ENCODE measurements at places on chromosomes 5 and 9.

DNA sequence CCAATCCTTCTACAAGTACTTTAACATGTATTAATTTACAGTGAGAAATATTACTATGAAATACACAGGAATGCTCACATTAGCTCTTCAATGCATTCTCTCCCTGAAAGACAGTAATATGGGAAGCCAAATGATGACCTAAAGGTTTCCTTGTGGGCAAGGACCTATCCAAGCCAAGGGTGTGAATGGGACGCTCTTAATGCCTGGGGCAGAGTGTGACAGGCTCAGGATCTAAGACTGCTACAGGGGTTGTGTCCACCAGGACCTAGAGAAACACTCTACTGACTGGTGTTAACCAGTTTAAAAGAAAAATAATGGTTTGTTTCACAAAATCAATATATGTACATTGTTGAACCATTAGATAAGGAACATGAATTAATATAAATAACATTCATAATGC is 158.7 kb downstream of the FGF1 start:
- DNase-seq, result no peak

DNA sequence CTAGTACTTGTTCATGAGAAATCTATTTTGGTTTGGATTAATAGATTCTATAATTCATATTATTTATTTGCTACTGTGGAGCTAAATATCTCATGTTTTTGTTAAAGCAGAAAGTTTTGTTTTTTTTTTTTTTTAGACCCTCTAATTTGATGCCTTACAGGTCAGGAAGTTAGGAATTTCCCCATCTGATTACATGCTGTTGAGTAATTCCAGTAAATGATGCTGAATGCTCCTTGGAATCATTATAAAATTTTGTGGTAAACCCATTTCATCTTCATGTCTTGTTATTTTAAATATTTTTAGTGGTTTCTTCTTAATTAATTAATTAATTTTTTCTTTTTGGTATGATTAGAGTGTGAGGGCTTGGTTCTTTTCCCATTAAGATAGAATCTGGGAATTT is 35.6 kb downstream of the NNT start:
- no peak for DNase-seq

DNA sequence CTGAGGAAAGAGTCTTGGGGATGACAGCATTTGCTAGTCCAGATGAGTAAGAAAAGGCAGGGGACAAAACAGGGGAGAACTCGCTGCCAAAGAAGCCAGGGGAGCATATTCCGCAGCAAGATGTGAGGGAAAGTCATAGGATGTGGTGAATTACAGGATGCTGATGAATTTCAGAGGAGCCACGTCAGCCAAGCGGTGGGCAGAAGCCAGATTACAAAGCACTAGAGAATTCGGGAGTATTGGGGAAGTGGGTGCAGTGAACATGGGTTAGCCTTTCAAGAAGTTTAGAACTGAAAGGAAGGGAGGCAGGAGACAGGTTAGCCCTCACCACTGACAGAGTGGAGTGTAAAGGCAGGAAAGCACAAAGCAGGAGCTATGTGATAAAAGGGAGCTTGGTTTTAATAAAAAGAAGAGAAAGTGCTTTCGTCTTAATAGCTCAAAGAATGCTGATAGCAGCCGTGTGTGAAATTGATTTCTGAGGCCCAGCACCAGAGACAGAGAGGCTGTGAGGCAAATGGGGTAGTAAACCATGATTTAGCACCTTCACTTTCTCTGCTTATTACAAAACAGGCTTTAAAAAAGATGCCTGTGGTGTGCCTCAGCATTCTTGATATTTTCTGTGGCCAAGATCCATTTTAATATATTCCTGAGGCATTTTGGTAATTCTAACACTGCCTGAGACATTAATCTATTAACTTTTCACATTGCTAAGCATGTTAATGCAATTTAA is 16.9 kb downstream of the ADAMTSL1 start:
- no peak for DNase-seq

- DNase-seq, result no peak
Observed at GRCh38 chr9:98637381-98637780, 71.4 kb downstream of the GABBR2 start.

DNA sequence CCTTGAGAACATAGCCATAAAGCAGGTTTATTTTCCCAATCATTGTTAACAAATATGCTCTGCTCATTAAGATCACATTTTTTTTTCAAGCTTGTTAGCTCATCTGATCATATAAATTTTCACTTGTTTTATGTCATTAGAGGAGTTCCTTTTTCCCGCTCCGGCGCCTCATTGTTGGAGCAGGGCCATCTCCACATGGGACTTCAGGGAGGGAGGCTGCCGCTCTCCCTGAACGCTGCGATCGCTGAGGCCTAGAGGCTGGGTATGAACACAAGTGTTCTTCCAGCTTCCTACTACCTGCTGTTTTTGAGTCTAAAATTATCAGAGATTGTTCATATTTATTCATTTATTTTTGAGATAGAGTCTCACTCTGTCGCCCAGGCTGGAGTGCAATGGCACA is 246.9 kb downstream of the MPDZ start:
- no peak for DNase-seq

- DNase-seq, result no peak
Observed at GRCh38 chr5:24162343-24162742, 482.4 kb downstream of the CDH10 start.

DNA sequence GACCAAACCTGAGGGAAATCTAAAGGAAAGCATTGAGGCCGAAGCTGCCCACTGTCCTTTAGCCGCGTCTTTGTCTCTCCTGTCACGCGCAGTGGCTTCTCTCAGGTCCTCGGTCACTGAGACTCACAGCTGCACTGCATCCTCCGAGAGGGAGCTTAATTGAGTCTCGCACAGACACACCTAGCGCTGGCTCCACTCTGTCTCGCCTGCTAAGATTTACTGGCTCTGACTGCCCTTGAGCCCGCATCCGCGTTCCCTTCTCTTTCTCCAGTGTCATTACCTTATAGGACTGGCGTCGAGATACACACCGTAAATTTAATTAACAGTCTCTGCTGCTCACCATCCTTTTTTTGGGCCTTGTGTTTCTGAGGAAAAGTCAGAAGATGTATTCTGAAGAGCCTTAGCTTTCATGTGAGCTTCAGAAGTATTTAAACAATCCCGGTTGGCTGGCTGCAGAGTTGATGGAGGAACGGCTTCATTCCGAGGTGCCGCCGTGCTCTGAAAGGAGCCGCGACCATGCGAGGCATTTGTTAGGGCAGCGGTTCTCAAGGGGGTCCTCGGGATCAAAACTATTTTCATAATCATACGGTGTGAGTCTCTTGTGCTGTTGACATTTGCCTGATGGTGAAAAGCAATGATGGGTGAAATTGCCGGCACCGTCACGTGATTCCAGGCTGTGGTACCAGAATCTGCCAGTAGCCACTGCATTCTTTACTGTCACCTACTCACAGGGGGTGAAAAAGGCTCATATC is 58.3 kb downstream of the GPR107 start:
- DNase-seq, result no peak

- no peak for DNase-seq
Observed at GRCh38 chr9:105245891-105246161, 1.4 kb downstream of the SLC44A1 start.

GRCh38 chr5:61809651-61810050 is 477.6 kb downstream of the ZSWIM6 start:
- DNase-seq, result no peak

- DNase-seq, result no peak
Observed at GRCh38 chr9:20984506-20984905, 46.9 kb downstream of the HACD4 start.

- DNase-seq, result no peak
Observed at GRCh38 chr9:136728548-136729123, 14.1 kb downstream of the LCN10 start.

DNA sequence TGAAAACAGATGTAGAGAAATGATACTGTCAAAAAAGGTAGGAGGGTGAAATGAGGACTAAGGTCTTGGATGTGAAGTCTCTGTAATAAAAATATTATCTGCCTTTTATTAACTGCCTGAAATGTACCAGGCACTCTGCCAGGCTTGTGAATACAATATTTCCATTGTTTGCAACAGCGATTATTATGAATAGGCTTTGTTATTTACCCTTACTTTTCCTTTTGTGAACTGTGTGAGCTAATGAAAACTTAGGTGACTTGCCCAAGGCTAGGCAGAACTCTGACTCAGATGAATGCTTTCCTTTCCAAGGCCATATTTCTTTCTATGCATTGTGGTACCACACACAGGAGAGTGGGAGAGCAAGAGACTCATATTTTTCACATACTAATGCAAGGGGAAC is 204.1 kb downstream of the CDH12 start:
- DNase-seq, result no peak

DNA sequence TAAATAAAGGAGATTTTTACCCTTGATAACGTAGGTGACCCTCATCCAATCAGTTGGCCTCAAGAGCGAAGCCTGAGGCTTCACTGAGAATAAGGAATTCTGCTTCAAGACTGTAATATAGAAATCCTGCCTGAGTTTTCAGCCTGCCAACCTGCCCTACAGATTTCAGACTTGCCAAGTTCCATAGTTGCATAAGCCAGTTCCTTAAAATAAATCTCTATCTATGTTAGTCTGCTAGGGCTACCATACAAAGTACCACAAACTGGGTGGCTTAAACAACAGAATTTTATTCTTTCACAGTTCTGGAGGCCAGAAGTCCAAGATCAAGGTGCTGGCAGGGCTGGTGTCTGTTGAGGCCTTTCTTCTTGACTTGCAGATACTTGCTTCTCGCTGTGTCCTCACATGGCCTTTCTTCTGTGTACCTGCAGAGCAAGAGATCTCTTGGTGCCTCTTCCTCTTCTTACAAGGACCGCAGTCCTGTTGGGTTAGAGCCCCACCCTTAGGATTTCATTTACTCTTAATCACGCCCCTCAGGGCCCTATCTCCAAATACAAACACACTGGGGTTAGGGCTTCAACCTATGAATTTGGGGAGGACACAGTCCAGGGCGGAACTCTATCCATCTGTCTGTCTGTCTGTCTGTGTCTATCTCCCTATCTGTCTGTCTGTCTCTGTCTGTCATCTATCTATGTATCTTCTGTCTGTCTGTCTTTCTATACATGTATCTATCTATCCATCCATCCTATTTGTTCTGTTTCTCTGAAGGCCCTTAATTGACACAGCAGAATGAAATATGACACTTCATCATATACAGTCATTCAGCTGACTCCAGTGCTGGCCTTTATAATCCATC is 17.0 kb upstream of the CMBL start:
- no peak for DNase-seq

- DNase-seq, result no peak
Observed at GRCh38 chr5:980001-980588, 28.5 kb upstream of the NKD2 start.

- DNase-seq, result no peak
Observed at GRCh38 chr5:167626341-167627123, 664.9 kb upstream of the WWC1 start.

GRCh38 chr9:98335661-98336060 is 80.2 kb upstream of the TBC1D2 start:
- no peak for DNase-seq

- no peak for DNase-seq
Observed at GRCh38 chr5:122040636-122041302, 37.3 kb downstream of the LOX start.

DNA sequence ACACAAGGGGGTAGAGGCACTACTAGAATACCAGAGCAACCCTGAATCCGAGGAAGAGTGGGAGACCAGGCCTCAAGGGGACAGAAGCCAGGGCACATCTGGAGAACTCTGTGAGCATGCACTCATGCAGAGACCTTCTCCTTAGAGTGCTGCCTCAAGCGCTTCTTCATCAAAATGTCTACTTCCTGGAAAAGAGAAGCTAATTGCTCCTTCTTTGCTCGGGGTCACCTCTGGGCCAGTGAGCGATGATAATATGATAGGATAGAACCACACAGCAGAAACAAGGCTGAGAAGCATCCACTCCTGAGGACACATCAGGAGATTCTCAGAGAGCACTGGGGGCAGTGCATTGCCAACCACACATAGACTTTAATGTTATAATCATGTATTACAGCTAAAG is 23.7 kb upstream of the LMNB1 start:
- DNase-seq, result no peak

DNA sequence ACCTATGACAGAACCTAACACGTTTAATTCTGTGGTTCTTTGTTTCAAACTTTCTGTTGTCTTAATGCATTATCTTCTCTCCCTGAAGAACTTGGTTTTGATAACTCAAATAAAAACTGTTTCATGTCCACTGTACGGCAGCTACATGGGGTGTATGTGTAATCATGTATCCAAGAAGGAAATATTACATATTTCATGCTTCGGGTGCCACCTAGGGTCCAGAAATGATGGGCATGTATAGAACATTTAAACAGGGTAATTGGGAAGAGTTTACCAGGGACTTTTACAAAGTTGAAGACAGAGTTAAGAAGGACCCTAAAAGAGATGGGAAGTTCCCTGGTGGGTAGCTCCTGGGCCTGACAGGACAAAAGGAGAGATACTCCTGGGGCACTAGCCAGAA is 291.3 kb downstream of the FBXL7 start:
- no peak for DNase-seq
